ENCODE measurements at places on chromosomes 13 and 19.

GRCh38 chr13:107438251-107438650 lies 777.1 kb downstream of the LIG4 start:
- no peak for DNase-seq

DNA sequence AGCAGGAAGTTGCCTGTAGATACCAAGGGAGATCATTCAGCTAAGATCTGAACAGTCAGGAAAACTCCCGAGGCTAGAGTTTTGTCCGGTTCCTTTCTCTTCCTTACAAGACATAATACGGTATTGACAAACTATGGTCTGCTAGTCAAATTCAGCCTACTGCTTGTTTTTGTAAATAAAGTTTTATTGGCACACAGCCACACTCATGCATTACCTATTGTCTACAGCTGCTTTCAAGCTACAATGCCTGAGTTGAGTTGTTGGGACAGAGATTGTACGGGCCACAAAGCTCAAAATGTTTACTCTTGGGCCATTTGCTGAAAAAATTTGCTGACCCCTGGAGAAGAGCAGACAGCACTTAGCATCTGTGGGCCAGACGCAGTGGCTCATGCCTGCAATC lies 2.5 kb downstream of the SLC1A6 start:
- no peak for DNase-seq

GRCh38 chr13:27988520-27988919 lies at the start of gene URAD:
TSS of gene URAD (minus strand) at chr13:27988693. CDS start at chr13:27988637, 56 bp downstream.
- DNase-seq = no peak

- DNase-seq = no peak
These were observed 2.3 kb upstream of the UHRF1 start for GRCh38 chr19:4906963-4907362.

DNA sequence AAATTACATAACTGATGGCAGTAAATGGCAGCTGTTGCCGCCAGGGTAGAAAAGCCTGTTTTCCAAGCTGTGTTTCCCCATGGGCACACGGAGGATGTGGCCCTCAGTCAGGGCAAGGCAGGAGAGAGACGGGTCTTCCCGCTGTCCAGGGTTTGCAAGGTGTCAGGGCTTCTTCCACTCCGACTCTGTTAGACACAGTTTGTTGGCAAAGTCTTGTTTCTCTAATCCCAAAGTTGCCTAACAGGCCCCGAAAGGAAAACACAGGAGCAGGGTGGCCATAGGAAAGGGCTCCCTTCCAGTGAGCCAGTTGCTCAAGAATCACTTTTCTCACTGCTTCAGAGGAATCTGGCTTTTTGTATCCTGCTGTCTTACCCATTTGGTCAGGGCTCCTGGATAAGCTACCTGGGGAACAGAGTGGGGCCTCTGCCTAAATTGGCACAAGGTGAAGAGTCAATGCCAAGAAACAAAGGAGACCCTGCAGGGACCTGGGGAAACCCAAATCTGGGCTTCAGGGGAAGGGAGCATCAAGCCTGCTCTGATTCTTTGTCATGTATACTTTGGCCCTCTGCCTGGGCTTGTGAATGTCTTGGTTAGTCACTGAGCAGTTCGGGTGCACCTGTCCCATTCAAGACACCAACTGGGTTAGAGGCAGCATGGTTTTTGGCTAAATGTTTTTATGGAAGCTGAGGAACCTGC lies 29.0 kb upstream of the CXCL17 start:
- no peak for DNase-seq

DNA sequence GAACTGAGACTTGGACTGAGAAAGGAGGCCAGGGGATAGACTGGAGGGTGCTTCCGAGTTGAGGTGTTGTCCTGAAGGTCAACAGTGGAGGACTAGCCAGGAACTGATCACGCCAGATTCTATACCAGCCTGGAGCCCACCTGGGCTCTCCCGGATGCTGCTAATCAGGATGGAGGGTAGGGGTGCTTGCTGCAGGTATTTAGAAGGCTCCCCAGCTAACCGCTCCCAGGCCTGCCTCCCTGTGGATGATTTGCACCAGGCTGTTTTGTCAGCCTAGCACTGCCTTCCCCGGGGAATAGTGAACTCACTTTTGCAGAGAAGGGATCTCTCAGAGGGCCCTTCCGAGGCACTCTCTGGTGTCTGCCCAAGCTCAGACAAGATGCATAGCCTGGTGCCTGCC lies 60.5 kb upstream of the KCTD15 start:
- no peak for DNase-seq

Data from sciatic nerve (tissue), 2 donors.